ENCODE measurements at places on chromosomes 11 and 22.

GRCh38 chr11:119858288-119858687 lies 129.3 kb upstream of the NECTIN1 start:
- DNase-seq = no peak

DNA sequence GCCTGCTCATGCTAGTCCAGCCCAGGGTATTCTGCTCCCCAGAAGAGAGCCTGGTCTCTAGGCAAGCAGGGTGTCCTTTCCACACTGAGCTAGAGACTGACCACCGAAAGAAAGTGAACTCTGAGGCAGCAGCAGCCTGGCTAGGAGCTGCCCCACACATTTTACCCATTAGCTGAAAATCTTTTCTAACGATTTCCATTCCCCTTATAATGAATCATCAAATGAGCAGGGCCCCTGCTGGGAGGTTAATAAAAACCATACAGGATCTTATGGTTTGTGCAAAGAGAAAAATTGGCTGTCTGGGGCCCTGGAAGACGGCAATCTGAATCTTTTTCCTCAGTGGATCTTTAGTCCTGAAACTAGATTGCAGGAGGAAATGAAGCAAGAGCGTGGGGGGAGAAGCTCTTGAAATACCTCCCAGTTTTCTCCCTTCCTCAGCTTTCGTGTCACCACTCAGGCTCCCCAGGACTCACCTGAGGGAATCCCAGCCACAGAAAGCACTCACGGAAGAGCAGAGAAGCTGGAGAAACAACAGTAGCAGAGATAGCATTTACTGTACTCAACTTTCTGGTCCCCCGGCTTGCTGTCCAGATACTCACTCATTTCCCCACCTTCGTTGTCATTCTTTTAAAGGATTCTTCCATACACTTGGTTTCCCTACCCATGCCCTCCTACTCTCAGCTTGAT lies 74.7 kb upstream of the CD44 start:
- DNase-seq = no peak

- no peak for DNase-seq
Observed at GRCh38 chr11:2424811-2425495, 19.4 kb downstream of the TRPM5 start.

DNA sequence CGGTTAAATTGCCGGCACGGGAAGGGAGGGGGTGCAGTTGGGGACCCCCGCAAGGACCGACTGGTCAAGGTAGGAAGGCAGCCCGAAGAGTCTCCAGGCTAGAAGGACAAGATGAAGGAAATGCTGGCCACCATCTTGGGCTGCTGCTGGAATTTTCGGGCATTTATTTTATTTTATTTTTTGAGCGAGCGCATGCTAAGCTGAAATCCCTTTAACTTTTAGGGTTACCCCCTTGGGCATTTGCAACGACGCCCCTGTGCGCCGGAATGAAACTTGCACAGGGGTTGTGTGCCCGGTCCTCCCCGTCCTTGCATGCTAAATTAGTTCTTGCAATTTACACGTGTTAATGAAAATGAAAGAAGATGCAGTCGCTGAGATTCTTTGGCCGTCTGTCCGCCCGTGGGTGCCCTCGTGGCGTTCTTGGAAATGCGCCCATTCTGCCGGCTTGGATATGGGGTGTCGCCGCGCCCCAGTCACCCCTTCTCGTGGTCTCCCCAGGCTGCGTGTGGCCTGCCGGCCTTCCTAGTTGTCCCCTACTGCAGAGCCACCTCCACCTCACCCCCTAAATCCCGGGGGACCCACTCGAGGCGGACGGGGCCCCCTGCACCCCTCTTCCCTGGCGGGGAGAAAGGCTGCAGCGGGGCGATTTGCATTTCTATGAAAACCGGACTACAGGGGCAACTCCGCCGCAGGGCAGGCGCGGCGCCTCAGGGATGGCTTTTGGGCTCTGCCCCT lies 529 bp upstream of the CCND1 start:
- no peak for DNase-seq

- no peak for DNase-seq
Observed at GRCh38 chr11:65611758-65612603, 2.0 kb downstream of the MAP3K11 start.

DNA sequence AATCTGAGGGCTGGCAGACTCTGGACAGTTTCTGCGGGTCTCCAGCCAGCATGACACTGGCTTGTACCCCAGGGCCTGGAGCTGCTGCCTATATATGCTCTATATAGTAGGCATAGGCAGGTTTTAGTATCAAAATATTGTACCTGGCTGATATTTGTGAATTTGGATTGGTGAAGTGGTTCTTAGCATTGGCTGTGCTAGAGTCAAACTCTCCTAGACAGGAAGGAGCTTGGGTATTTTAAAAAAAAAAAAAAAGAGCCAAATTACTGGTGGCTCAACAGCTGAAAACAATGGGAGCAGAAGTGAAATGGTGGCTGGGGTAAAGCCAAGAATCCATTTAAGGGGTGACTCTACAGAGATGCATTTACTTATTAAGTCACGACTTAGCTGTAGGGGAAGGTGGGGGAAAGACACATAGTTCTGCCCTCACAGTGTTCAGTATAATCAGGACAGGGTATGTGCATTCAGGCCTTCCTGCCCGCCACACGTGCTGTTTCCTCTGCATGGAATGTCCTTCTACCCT lies 11.0 kb upstream of the MTFP1 start:
- DNase-seq = no peak

DNA sequence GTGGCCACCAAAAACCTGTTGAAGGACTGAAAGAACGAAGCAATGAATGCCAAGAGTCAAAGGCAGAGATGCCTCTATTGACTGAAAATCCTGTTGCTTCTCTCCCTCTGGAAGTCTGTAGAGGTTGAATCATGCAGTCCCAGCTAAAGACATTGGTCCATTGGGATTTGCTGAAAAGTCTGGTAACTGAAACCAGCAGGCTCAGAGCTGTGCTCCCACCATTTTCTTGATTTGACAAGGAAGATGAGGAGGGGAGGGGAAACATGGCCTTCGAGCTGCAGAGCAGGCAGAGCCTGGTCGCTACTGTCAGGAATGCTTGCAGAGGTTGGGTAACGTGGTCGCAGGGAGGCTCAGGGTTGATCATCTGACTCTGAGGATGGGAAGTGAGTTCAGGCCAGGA lies 72.8 kb upstream of the CSNK2A3 start:
- DNase-seq = no peak

All from NCI-H2227 treated with DMSO at 0.1 percent for 48 hours (cell line).